ENCODE measurements at places on chromosomes 11 and 22. TPM values are rescaled to one million over a fixed set of nuclear protein-coding genes. Genes with fewer than 3 reads are reported as not detected.

DNA sequence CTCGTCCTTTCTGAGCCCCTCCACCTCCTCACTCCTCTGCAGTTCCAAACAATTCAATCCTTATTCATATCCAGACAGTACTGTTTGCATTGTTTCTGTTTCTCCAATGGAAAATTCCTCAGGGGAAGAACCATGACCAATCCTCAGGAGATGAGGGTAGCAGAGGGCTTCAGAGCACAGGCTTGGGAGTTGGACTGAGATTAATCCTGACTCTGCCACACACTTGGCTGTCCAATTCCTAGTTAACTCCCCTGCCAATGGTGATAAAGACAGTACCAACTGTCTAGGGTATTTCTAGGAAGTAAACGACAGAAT, 58.0 kb downstream of the MICAL3 start:
- H3K27me3 ChIP-seq = no peaks in the 10 kb centered on the region
- no peak overlapping the region for H3K4me3 ChIP-seq
- H3K4me1 ChIP-seq = peaks cover 17% of the 10 kb centered on the region
- peaks cover 27% of the 10 kb centered on the region for H3K36me3 ChIP-seq

Gene SYT13
- not detected for polyA plus RNA-seq

GRCh38 chr22:49517211-49517610, 310.5 kb downstream of the BRD1 start:
- H3K4me3 ChIP-seq = no peak overlapping the region
- no peak for DNase-seq
- no peaks in the 10 kb centered on the region for H3K27me3 ChIP-seq
- no peaks in the 10 kb centered on the region for H3K4me1 ChIP-seq
- H3K36me3 ChIP-seq = no peaks in the 10 kb centered on the region

- H3K36me3 ChIP-seq = no peaks in the 10 kb centered on the region
- no peak overlapping the region for H3K27ac ChIP-seq
- no peak overlapping the region for H3K4me3 ChIP-seq
- H3K4me1 ChIP-seq = peaks cover 8% of the 10 kb centered on the region
- no peaks in the 10 kb centered on the region for H3K27me3 ChIP-seq
- DNase-seq = no peak
These were observed 8.7 kb upstream of the SMIM35 start for GRCh38 chr11:118095493-118095892.

Gene OR2D2
- polyA plus RNA-seq = 0.14 TPM

DNA sequence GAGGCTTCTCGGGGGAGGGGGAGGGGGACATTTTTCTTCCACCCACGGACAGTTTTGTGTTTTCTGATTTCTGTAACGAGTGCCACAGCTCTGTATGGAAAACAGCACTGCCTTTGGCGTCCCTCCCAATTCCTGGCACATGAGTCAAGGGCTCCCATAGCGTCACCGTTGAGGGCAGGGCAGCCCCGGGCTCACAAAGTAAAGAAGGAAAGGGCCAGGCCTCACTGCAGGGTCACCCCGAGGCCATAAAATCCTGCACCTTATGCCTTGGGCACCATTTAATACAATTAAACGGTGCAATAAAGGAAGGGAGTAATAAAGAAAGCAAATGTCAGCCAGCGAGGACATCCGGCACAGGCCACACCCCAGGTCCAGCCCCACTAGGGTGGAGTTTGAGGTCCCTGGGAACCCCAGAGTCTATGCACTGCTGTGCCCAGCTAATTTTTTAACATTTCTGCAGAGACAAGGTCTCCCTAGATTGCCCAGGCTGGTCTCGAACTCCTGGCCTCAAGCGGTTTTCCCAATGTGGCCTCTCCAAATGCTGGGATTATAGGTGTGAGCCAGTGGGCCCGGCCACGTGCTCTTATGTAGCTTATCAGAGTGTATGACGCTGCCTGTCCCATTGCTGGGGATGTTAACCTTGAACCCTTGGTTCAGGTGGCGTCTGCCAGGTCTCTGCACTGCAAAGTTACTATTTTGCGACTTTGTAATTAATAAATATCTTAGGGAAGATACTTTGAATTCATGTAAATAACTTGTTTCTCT, 13.6 kb upstream of the MUC2 start:
- H3K4me1 ChIP-seq = peaks cover 7% of the 10 kb centered on the region
- H3K36me3 ChIP-seq = no peaks in the 10 kb centered on the region
- H3K4me3 ChIP-seq = no peak overlapping the region

Gene OR52I2
- not detected for polyA plus RNA-seq

- H3K4me1 ChIP-seq = peaks cover 13% of the 10 kb centered on the region
- no peaks in the 10 kb centered on the region for H3K36me3 ChIP-seq
- no peak for DNase-seq
- H3K27ac ChIP-seq = no peak overlapping the region
- no peak overlapping the region for H3K4me3 ChIP-seq
These were observed 6.8 kb upstream of the P2RY6 start for GRCh38 chr11:73265278-73265810.

DNA sequence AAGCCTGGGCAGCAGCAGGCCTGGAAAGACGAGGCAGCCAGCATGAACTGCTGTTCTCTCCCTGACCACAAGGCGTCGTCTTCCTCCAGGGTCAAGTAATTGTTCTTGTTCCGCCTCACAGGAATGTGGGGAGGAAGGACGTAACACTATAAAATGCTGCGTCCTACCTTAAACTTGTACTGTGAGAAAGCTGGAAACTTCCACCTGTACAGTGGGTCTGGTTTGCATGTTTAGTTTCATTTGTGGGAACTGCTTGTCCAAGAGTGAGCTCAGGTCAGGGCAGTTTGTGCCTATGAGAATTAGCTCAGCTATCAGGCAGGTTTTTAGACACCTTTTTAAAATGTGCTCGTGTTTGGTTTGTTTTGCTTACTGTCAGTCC, 55.2 kb downstream of the PANX1 start:
- no peak overlapping the region for H3K4me3 ChIP-seq
- H3K4me1 ChIP-seq = no peaks in the 10 kb centered on the region
- no peak overlapping the region for H3K27ac ChIP-seq

DNA sequence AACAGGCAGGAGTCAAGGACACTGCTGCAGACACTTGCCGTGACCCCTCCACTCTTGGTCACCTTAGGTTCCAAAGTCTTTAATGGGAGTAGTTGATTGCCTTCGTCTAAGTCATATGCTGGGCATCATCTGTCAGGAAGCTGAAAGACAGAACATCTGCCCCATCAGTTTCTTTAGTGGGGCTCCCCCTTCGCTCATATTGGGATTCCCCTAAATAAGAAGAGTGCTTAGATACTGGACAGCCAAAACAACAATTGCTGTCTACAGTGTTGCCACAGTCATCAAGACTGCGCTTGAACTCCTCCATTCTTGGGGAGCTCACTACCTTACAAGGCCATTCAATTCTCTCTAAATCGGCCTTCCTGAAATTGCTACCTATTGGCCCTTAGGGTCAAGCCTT, 58.5 kb downstream of the UBASH3B start:
- peaks cover 8% of the 10 kb centered on the region for H3K36me3 ChIP-seq
- H3K4me1 ChIP-seq = peaks cover 34% of the 10 kb centered on the region
- no peaks in the 10 kb centered on the region for H3K27me3 ChIP-seq
- DNase-seq = no peak
- H3K27ac ChIP-seq = no peak overlapping the region

GRCh38 chr11:94941131-94941530, 32.2 kb downstream of the CWC15 start:
- no peaks in the 10 kb centered on the region for H3K4me1 ChIP-seq
- H3K27ac ChIP-seq = no peak overlapping the region
- H3K36me3 ChIP-seq = no peaks in the 10 kb centered on the region
- H3K27me3 ChIP-seq = no peaks in the 10 kb centered on the region

Gene A4GALT
- polyA plus RNA-seq = 4.4 TPM

DNA sequence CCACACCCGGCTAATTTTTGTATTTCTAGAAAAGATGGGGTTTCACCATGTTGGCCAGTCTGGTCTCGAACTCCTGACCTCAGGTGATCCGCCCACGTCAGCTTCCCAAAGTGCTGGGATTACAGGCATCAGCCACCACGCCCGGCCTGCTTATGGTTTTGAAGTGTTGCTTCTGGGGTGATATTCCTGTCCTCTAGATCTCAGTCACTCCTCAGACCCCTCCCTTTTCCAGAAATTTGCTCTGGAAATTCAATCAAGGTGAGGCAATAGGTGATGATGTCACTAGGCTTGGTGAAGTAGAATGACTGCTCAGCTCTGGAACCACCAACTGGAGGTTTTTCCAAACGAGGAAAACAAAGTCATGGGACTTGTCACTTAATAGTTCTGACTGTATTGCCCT, 36.6 kb upstream of the CREB3L1 start:
- no peak overlapping the region for H3K4me3 ChIP-seq
- H3K4me1 ChIP-seq = peaks cover 46% of the 10 kb centered on the region
- no peaks in the 10 kb centered on the region for H3K36me3 ChIP-seq
- DNase-seq = no peak
- no peak overlapping the region for H3K27ac ChIP-seq
- no peaks in the 10 kb centered on the region for H3K27me3 ChIP-seq
